ENCODE measurements at places on chromosomes 2 and 18.
A peak's percentile ranks its signal among the peaks of the same experiment; 100 is the strongest.

DNA sequence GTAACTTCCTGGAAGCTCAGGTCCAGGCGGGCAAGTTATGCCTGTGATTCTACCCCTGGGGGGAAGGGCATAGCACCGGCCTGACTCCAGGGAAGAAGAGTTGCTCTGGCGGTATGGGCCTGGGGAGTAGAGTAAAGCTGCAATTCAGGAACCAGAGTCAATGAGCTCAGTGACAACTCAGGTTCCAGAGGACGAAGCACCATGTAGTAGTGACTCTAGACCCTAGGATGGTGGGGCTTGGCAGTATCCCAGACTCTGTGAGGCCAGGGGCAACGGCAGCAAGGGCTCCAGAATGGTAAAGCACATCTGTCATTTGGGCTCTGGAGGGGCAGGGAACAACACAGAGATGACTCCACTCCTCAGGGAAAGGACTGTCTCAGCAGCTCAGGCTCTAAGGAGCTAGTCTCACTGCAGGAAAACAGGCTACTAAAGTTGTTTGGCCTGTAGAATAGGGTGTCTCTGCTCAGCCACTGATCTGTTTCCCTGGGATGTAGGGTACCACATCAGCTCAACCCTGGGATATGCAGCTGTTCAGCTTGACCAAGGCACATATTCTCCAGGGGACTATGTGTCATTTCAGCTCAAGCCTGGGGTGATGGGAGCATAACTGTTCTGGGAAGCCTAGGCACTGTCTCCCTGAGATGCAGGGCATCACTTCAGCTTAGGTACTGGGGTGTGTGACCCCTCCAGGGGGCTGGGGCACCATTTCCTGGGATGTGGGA lies 36.2 kb upstream of the RHOB start:
- no peak overlapping the region for H3K27ac ChIP-seq
- H3K4me1 ChIP-seq, result peaks cover 5% of the 10 kb centered on the region
- no peaks in the 10 kb centered on the region for H3K27me3 ChIP-seq
- no peaks in the 10 kb centered on the region for H3K36me3 ChIP-seq

DNA sequence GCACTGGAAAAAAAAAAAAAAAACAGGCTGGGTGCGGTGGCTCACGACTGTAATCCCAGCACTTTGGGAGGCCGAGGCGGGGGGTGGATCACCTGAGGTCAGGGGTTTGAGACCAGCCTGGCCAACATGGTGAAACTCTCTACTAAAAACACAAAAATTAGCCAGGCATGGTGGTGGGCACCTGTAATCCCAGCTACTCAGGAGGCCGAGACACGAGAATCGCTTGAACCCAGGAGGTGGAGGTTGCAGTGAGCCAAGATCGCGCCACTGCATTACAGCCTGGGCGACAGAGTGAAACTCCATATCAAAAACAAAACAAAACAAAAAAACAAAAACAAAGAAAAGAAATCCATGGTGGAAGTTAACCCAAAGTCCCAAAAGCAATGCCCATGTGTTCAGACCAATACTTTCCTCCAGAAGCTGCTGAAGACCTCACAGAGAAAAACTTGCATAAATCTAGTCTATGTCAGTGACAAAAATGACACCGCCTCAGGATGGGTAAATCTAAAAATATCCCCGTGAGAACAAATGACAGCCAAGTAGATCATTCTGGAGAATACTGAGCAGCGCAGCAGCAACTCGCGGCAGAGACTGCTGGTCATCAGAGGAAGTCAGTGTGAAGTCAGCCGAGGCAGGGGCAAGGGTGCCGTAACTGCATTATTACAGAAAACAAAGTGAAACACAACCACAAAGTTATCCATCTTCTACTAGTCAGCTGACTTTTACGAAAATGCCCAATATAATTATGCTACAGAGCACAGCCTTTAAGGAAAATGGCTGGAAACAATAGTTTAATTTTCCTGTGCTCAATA lies 41.0 kb downstream of the LPIN2 start:
- no peaks in the 10 kb centered on the region for H3K27me3 ChIP-seq
- no peak overlapping the region for H3K4me3 ChIP-seq
- H3K27ac ChIP-seq, result no peak overlapping the region
- H3K36me3 ChIP-seq, result no peaks in the 10 kb centered on the region
- no peaks in the 10 kb centered on the region for H3K4me1 ChIP-seq

DNA sequence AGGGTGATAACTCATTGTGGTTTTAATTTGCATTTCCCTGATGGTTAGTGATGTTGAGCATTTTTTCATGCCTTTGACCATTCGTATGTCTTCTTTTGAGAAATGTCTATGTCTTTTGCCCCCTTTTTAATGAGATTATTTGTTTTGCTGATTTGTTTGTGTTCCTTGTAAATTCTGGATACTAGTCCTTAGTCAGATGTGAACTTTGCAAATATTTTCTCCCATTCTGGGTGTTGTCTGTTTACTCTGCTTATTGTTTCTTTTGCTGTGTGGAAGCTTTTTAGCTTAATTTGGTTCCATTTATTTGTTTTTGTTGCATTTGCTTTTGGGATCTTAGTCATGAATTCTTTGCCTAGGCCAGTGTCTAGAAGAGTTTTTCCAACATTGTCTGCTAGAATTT lies 192.0 kb downstream of the PARD3B start:
- H3K27ac ChIP-seq, result no peak overlapping the region
- no peaks in the 10 kb centered on the region for H3K4me1 ChIP-seq
- H3K4me3 ChIP-seq, result no peak overlapping the region
- no peaks in the 10 kb centered on the region for H3K36me3 ChIP-seq
- H3K27me3 ChIP-seq, result no peaks in the 10 kb centered on the region

DNA sequence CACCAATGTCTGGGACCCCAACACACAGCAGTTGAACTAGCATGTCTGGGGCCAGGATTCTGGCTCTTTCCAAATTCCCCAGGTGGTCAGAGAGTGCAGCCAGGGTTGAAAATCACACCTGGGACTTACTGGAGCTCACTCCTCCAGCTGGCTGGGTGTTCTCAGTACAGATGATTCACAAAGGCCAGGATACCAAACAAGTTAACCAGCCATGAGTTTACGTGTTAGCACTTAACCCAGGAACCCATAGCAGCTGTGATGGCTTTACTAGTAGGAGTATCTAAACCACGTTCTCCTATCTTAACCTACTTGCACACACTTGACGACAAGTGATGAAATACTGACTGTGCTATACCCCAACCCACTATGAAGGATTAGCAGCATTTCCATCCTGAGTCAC lies 222.8 kb downstream of the FBXO15 start:
- H3K4me3 ChIP-seq, result no peak overlapping the region
- H3K27ac ChIP-seq, result no peak overlapping the region
- no peak for DNase-seq

DNA sequence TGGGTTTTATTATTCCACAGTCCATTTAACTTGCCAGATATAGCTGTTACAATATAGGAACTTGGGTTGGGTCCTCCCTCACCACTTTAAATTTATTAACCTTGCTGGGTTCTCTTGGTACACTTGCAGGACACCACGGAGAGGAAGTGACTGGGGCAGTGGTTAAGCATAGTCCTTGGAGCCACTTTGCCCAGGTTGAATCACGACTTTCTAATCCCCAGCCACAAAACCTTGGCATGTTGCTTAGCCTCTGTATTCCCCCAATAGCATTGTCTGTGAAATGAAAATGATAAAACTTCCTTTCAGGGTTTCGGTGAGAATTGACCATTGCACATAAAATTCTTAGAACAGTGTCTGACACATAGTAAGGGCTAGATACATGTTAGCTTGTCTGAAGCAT lies 221.2 kb downstream of the IRS1 start:
- H3K27me3 ChIP-seq, result no peaks in the 10 kb centered on the region
- DNase-seq, result no peak
- no peaks in the 10 kb centered on the region for H3K4me1 ChIP-seq
- H3K27ac ChIP-seq, result no peak overlapping the region
- H3K4me3 ChIP-seq, result no peak overlapping the region
- no peaks in the 10 kb centered on the region for H3K36me3 ChIP-seq

DNA sequence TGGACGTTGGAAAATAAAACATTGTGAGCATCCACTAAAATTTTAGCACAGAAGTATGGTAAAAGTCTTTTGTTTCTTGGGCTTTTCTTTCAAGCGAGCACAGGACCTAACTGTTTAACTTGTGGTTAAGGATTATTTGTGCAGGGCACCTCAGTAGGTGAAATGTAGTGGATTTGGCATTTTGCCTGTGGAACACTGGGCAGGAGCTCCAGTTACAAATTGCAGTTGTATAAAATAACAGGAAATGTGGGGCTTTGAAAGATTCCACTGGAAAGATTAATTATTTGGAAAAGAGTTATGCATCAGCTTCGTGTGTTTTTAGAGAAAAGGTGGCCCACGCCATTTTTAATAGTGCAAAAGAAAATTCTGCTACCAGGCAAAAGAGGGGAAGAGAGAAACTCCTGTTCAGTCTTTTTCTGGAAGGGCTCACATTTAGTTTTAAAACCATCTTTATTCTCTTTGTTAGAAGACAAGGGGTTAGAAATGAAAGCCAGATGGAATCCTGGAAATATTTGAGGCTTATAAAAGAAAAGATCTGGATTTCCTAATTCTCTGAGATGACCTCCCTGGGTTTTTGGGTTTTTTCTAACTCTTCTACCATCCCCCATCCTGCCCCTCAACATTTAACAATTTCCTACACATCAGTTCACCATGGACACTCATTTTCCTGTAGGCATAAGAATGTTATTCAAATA lies 144.3 kb upstream of the SERTAD2 start:
- H3K36me3 ChIP-seq, result no peaks in the 10 kb centered on the region
- DNase-seq, result no peak
- no peak overlapping the region for H3K27ac ChIP-seq
- no peaks in the 10 kb centered on the region for H3K27me3 ChIP-seq

DNA sequence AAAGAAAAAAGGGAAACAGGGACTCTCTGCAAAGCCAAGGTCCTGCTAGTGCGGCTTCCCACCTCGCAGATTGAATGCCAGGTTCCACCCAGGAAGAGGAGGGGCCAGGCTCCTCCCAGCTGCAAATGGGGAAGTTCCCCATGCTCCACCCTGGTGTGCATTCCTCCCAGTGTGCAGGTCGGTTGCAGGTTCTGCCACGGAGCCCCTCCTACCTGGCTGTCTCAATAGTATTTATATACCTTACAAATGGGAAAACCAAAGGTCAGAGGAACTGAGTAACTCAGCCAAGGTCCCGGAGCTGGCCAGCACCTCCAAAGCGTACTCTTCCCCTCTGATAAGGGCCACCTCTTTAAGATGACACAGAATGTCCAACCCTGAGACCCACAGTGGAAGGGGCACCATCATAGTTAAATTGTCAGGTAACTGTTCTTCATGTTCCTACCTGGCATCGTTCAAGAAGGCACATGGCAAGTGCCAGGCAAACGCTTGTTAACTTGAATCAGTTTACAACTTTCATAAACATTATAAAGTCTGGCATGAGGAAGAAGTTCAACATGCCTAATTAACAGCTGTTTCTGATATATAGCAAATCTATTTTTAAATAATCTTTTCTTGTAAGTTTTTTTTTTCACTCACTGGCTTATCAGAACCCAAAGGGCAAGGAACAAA lies 35.5 kb downstream of the POU3F3 start:
- no peaks in the 10 kb centered on the region for H3K4me1 ChIP-seq
- H3K36me3 ChIP-seq, result no peaks in the 10 kb centered on the region
- no peaks in the 10 kb centered on the region for H3K27me3 ChIP-seq
- DNase-seq, result no peak
- no peak overlapping the region for H3K27ac ChIP-seq

- H3K27ac ChIP-seq, result peak overlapping the region; percentile 39
Measured at GRCh38 chr18:76389716-76390115, 105.3 kb downstream of the ZNF516 start.

DNA sequence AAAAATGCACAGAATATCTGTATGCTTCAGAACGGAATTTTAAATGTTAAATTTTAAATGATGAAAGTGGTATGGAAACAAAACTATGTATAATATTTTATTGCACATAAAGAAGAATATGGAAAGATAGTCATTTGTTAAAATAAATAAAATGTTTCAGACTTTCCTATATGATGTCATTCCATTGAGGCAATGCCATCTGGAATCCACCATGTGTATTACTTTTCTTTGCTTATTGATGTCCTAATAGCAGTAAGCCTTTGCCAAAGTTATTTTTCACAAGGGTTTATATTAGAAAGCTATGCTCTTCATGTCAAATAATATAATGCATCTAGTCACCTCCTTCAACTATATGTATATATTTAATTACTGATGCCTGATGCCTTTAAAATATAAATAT lies 601.6 kb upstream of the PKDCC start:
- DNase-seq, result no peak
- H3K4me3 ChIP-seq, result no peak overlapping the region
- H3K4me1 ChIP-seq, result no peaks in the 10 kb centered on the region
- H3K27ac ChIP-seq, result no peak overlapping the region
- no peaks in the 10 kb centered on the region for H3K27me3 ChIP-seq

- no peaks in the 10 kb centered on the region for H3K36me3 ChIP-seq
- no peak overlapping the region for H3K4me3 ChIP-seq
- no peak overlapping the region for H3K27ac ChIP-seq
Measured at GRCh38 chr2:222038067-222038802, 260.6 kb downstream of the PAX3 start.

- H3K27me3 ChIP-seq, result no peaks in the 10 kb centered on the region
- DNase-seq, result no peak
- no peaks in the 10 kb centered on the region for H3K4me1 ChIP-seq
- H3K36me3 ChIP-seq, result no peaks in the 10 kb centered on the region
- H3K27ac ChIP-seq, result no peak overlapping the region
Measured at GRCh38 chr18:80223581-80224148, 23.6 kb downstream of the PARD6G start.

GRCh38 chr2:149082735-149083134 lies 44.2 kb downstream of the LYPD6B start:
- DNase-seq, result no peak
- no peaks in the 10 kb centered on the region for H3K36me3 ChIP-seq
- H3K4me3 ChIP-seq, result no peak overlapping the region
- no peak overlapping the region for H3K27ac ChIP-seq
- H3K4me1 ChIP-seq, result no peaks in the 10 kb centered on the region

- H3K4me3 ChIP-seq, result no peak overlapping the region
- no peak for DNase-seq
- H3K27me3 ChIP-seq, result no peaks in the 10 kb centered on the region
- H3K36me3 ChIP-seq, result no peaks in the 10 kb centered on the region
Measured at GRCh38 chr2:121625953-121626352, 23.3 kb downstream of the CLASP1 start.

DNA sequence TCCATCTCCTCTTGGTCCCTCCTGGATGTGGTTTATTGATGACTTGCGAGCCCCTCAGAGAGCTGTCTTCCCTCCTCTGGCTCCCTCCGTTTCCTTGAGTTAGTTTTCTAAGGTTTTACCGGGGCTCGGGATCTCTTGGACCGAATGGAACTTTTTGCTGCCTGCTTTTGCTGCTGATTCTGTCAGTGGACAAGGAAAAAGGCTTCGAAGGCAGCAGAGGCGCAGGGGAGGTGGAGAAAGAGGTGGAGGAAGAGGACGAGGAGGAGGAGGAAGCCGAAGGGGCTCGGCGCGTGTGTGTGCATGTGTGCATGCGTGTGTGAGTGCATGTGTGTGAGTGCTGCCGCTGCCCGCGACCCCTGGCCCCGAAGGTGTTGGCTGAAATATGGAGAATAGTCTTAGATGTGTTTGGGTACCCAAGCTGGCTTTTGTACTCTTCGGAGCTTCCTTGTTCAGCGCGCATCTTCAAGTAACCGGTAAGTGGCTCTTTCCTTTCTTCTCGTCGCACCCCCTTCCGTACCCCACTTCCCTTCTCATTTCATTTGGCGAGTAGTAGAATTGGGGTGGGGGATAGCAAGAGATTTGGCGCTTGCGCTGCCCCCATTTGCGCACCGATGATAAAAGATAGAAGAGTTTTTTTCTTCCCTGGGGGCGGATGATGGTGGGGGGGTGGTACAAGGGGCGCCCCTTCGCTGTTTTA lies 557 bp downstream of the DCC start:
- no peaks in the 10 kb centered on the region for H3K36me3 ChIP-seq
- DNase-seq, result no peak
- no peaks in the 10 kb centered on the region for H3K27me3 ChIP-seq

- no peaks in the 10 kb centered on the region for H3K4me1 ChIP-seq
- no peak overlapping the region for H3K27ac ChIP-seq
- no peaks in the 10 kb centered on the region for H3K36me3 ChIP-seq
- no peaks in the 10 kb centered on the region for H3K27me3 ChIP-seq
- DNase-seq, result no peak
- H3K4me3 ChIP-seq, result no peak overlapping the region
Measured at GRCh38 chr2:217652761-217653639, 349.8 kb downstream of the TNS1 start.

All from MM.1S (cell line).